Esophagus squamous epithelium (tissue), 5 donors: ENCODE measurements at places on chromosomes 6 and 20.

- no peak for DNase-seq
Observed at GRCh38 chr20:48737434-48738093, 90.2 kb downstream of the PREX1 start.

- DNase-seq = no peak
Observed at GRCh38 chr20:2693286-2694007, 867 bp downstream of the EBF4 start.

GRCh38 chr6:148578489-148578814, 168.4 kb upstream of the UST start:
- no peak for DNase-seq

GRCh38 chr6:29685718-29686326, 4.9 kb upstream of the ZFP57 start:
- no peak for DNase-seq

DNA sequence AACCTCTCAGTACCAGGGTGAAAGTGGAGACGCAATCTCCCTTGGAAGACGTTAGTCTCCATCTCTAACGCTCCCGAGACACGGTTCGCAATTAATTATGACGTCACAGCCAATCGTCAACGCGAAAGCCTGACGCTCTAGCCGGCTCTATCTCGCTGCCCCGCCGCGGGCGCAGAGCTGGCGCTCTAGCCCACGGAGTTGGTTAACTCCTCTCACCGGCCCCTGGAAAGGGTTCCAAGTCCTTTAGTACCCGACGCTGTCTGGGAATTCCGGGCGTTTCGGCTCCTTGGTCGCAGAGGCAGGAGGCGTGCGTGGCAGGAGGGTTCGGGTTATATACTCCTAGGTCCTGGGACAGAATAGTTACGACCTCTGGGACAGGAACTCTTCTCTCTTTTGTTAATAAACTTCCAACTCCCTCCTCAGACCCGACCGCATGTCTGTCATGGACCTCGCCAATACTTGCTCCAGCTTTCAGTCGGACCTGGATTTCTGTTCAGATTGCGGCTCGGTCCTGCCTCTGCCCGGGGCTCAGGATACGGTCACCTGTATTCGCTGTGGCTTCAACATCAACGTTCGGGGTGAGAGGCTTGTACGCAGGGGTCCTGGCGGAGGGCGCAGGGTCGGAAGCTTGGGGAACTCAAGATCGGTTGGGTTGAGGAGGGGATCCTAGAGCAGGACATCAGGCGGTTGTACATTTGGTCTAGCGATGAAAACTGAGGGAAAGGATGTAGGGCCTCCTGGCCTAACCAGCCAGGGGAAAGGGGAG, at the start of gene POLR1H:
POLR1H (plus strand) TSS at position 174 of the 766 bp plus-strand sequence; CDS start at position 434, 260 bp downstream.
- peak; percentile 49 for DNase-seq

GRCh38 chr6:130675072-130675471, 152.1 kb upstream of the SMLR1 start:
- no peak for DNase-seq

DNA sequence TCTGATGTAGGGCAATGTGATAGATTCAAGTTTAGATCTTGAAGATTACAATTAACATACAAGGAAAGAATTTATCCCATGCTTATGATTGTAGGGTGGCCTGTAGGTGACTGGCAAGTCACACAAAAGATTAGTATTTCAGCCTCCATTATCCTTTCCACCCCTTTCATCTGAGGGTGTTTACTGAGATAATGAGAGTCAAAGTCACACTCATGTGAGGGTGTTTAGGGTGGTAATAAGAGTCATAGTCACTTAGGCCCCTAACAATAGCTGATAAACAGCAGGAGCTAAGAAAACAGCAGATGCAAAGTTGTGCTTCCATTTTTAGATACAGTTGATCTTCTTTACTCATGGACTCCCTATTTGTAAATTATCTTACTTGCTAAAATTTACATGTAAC, 11.4 kb downstream of the FAM184A start:
- no peak for DNase-seq

GRCh38 chr6:13065581-13065980, 262.8 kb downstream of the TBC1D7 start:
- no peak for DNase-seq

GRCh38 chr6:45112711-45113110, 215.4 kb upstream of the RUNX2 start:
- no peak for DNase-seq

- no peak for DNase-seq
Observed at GRCh38 chr6:30061858-30062458, 893 bp downstream of the POLR1H start.

DNA sequence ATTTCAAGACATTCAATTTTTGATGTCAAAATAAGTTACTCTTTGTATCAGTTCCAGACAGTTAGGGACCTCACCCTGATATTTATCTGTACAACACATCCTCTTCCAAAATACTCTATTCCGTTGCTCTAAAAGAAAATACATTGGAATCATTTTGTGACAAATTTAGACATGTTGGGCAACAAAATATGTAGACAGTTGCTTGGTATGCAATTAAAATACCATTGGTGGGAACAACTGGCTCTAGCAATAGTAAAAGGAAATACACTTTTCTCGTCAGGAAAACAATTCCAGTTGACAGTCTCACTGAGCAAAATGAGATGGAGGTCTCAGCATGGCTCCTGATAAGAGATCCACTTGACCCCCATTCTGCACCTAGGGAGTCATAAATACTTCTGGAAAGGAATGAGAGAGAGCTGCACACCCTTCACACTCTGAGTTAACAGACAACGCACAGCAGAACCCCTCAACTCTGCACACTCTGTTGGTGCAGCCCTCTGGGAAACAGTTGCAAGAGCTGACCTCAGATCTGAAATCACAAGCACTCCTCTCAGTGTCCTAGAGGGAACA, 171.3 kb upstream of the NT5E start:
- DNase-seq = no peak

- no peak for DNase-seq
Observed at GRCh38 chr20:12210591-12210990, 292.9 kb downstream of the BTBD3 start.

DNA sequence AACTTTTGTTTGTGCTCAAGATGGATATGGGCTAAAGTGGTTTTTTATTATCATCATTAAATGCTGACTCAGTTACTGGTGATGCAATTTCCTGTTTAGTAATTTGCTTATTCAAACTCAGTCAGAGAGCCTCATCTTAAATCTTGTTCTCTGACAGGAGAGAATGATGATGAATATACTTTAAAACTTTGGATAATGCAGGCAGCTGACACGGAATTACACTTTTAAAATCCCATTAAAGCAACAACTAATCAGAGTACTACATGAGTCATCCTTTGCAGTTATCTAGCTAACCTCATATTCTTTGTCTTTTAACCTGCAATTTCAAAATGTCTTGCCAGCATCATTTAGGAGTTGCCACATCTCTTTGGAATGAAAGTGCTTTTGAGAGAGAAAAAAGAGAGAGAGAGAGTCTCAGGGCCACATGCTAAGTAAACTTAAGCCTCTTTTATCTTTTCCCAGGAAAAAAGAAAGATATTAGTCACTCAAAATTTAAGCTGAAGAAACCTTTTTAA, 9.2 kb upstream of the C6orf141 start:
- no peak for DNase-seq

- DNase-seq = no peak
Observed at GRCh38 chr6:28413681-28414080, 14.1 kb upstream of the ZSCAN12 start.

GRCh38 chr6:105045526-105045925, 88.6 kb downstream of the LIN28B start:
- no peak for DNase-seq

- DNase-seq = no peak
Observed at GRCh38 chr6:130674604-130675003, 152.6 kb upstream of the SMLR1 start.

- DNase-seq = no peak
Observed at GRCh38 chr6:45483021-45483420, 105.3 kb upstream of the SUPT3H start.

- no peak for DNase-seq
Observed at GRCh38 chr6:15143086-15143485, 102.8 kb upstream of the JARID2 start.

- no peak for DNase-seq
Observed at GRCh38 chr6:168418711-168419121, 22.3 kb upstream of the SMOC2 start.

DNA sequence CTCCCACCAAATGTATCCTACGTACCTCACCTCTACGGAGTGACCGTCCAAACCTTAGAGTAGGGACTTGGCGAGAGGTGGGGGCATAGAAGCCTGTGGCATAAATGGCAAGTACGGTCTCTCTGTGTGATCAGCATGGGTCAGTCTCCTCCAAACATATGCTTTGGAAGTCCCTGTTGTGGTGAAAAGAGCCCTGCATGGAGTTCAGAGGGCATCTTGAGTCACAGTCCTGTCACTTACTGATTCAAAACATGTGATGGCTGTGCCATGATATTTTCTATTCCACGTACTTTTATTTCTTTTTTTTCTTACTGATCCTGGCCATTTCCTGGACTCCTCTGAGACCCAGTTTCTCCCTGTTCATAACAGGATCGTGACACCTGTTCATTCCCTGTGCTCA, 67.5 kb upstream of the CEP85L start:
- no peak for DNase-seq

GRCh38 chr6:14211562-14211942, 94.0 kb downstream of the CD83 start:
- peak; percentile 34 for DNase-seq

DNA sequence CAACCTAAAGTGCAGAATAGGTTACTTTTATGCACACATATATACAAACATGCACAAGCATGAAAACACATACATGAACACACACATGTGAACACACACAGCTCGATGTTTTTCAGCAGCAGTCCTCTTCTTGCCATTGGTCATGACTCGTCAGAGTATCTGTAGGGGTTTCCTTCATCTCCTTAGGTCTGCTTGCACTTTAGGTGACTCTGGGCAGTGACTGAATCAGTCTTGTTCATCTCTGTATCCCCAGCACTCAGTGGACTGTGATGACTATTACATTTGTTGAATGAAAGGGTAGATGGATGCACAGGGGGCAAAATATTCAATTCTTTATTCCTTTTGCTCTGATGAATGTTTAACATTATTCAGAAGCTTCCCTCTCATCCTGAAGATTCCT, 26.8 kb downstream of the CBLN4 start:
- no peak for DNase-seq

GRCh38 chr20:35341366-35342028, 49.3 kb upstream of the FAM83C start:
- no peak for DNase-seq

- no peak for DNase-seq
Observed at GRCh38 chr20:11193241-11193640, 519.4 kb upstream of the JAG1 start.

GRCh38 chr20:61332016-61332975, 80.2 kb downstream of the CDH4 start:
- DNase-seq = no peak

GRCh38 chr6:16135066-16135465, 6.2 kb downstream of the MYLIP start:
- no peak for DNase-seq

DNA sequence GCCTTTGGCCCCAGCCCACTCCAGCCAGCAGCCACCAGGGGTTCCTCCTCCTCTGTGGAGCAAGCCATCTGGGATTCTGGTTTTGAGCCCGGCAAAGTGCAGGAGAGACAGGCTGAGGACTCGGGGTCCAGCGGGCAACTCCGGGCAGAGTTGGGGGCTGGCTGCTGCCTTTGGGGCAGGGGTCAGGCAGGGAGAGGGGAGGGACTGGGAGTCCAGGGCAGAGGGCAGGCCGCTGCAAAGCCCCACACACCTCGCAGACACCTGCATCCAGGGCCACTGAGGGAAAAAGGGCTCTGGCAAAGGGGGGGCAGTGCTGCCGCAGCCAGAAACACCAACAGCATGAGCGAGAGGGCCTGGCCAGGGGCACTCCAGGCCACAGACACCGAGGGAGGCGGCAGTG, 8.8 kb downstream of the BIRC7 start:
- DNase-seq = no peak

DNA sequence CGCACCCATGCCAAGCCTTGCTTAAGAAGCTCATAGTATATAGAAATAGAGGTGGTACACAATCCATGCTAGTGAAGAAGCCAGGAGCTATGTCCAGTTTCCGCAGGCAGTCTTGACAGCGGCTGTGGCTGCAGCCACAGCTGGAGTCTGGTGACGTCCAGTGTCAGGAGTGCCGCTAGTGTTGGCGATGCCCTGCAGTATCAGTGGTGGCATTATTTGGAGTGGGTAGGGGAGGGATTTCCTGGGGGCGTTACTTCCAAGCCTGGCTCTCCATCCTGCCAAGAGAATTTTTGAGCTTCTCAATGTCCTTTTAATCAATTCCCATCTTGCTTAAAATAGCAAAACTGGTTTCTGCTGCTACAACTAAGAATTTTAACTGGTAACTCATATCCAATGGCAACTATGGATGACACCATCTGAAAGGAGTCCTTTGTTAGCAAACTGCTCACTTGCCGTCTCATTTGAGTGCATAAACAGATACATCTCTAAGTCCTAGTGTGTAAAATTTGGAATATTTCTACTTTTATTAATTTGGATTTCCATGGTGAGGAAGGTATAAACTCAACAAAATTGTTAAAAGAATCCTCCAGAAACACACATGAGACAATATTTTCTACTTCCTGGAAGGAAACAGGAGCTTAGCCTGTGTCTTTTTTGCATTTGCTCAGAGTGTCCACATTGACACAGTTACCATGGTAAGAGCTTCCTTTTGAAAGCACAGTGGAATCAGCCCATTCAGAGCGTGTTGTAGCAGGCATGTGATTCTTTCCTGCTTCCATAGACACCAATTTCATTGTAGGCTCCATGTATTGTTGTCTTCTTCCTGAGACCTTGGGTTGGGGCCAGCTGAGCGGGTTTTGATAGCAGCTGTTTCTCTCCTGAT, 44.6 kb upstream of the PXDC1 start:
- DNase-seq = no peak

DNA sequence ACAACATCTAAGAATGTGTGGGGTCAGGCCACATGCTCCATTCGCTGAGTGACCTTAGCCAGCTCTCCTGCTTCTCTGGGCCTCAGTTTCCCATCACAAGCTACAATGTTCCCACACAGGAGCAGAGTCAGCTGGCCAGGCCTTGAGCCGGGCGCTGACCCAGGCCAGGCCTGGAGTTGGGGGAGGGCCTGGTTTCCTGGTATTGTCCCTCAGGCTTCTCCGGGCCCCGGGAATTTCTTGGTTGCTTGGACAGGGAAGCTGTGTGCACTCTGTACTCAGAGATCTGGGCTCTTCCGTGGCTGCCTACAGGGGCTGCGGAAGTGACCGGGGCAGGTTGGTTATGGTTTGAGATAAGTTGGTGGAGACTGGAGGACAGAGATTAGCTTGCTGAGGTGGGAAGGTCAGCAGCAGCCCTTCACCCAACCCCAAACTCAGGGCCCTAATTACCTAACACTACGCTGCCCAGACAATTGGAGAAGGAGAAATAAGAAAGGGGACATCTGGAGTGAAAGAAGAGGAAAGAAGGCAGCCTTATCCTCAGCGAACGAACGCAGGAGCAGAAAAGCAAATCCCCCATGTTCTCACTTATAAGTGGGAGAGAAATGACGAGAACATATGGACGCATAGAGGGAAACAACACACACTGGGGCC, 6.2 kb downstream of the TGM2 start:
- no peak for DNase-seq

DNA sequence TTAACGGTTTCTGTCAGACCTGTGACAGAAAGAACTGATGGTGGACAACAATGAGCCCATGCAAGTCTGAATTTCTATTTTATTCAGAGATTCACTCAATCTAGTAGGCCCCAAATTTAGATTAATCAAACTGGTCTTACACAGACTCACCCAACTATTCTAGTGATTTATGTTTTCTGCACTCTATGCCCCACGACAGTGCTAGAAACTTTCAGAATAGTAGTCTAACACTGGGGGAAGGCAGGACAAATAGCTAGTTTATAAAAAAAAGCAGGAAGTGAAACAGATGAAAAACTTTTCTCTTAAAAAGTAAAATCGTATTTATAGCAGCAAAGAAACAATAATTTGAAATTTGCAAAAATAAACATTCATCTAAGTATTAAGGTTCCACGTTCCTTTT, 5.0 kb downstream of the TCP11 start:
- DNase-seq = no peak
